Caco-2 (cell line): ENCODE measurements at places on chromosomes 12 and 14.
A peak's percentile ranks its signal among the peaks of the same experiment; 100 is the strongest.

- no peak for DNase-seq
These were observed 480.8 kb downstream of the RERGL start for GRCh38 chr12:17609153-17609552.

DNA sequence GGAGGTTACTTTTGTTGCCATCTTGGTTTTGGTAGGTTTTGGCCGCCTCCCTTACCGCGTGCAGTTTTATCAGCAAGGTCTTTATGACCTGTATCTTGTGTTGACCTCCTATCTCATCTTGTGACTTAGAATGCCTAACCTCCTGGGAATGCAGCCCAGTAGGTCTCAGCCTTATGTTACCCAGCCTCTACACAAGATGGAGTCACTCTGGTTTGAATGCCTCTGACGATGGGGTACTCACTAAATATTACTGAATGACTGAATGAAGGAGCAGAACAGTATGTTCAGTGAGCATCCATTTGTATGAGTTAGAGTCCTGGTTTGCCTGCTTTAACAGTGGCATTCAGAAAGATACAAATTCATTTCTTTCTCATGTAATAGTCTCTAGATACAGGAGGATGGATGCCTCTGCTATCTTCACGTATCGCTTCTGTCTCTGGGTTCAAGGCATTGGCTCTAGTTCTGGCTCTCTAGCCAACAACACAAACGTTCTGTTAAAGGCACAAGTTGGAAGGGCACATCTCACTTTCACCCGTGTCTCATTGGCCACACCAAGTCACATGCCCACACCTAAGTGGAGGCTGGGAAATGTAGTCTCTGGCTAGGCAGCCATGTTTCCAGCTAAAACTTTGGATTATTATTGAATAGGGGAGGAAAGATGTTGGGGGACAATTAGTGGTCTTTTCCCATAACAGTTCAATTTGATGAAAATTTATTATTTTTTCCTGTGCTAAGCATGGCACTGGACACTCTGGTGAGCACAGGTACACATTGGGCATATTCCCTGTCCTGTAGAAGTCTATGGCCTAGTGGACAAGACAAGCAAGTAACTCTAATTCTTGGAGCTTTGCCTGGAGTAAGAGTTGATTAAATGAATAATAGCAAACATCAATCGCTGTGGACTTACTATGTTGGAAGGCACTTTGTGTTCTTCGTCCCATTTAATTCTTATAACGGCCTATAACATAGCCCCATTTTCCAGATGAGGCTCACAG lies 75.2 kb upstream of the RPH3A start:
- no peak for DNase-seq

DNA sequence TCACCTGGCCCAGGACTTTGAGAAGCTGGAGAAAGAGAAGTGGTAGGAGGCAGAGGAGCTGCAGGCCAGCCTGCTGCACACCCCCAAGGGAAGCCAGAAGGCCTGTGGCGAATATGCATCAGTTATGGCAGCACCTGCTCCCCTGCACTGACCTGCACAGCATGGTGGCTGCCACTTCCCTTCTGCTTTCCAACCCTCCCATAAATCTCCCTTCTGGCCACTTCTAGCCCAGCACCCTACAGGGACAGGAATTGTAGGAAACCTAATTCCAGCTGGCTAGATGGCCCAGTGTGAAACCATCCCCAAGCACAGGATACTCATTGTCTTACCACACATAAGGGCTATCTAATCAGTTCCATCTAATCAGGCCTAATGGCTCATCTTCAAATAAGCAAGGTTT lies 136.3 kb downstream of the TBX3 start:
- no peak for DNase-seq

DNA sequence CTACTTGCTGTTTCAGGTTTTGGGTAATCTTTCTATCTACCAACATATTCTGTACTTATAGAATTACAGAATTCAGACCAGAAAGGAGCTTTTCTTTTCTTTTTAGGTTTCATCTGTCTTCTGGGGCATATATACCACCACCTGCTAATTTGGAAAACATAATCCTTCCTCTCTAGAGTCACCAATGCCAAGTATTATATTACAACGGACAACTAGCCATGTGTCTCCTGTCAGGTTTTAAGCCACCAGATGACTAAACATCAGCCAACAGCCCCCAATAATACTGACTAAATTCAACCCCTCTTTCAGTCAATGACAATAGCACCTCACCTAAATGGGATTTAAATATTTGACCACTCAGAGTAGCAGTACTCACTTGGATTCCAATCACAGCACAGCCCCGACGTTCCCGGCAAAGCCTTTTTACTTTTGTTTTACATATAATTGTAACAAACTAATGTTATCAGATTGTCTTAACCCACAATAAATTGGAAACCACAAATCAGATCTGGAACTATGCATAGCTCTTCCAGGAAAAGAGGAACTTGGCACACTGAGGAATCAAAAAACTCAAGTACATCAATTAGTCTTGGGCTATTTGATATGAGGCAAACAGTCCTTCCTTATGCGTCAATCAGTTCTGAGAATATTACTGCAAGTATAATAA lies 13.5 kb downstream of the SLC11A2 start:
- no peak for DNase-seq

- no peak for DNase-seq
These were observed 165.5 kb upstream of the PLXNC1 start for GRCh38 chr12:93982771-93983315.

DNA sequence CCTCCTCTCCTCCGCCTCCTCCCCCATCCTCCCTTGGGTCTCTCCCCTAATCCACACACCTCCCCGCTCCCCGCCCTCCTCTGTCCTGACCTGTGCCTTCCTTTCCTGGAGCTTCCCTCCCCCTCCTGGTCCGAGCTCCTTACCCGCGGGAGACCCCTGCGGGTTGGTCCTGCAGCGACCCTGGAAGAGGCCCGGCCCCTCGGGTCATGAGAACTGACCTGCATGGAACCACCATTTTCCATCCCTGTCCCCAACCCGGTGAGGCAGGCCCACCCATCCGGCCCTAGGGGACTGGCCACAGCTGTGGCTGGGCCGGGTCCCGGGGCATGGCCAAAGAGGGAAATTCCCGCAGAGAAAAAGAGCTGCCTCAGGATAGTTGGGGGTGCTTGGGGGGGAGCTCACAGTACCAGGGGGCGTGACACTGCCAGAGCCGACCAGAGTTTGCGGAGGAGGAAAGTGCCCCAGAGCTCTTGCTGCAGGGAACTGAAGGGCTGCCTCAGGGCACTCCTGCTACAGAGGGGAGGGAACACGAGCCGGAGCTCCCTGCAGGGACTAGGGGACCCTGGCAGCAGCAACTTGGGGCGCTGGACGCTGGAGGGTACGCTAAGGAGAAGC lies 613 bp downstream of the ARHGEF40 start:
- no peak for DNase-seq

GRCh38 chr12:98420461-98420860 lies 94.9 kb upstream of the TMPO start:
- DNase-seq: no peak

DNA sequence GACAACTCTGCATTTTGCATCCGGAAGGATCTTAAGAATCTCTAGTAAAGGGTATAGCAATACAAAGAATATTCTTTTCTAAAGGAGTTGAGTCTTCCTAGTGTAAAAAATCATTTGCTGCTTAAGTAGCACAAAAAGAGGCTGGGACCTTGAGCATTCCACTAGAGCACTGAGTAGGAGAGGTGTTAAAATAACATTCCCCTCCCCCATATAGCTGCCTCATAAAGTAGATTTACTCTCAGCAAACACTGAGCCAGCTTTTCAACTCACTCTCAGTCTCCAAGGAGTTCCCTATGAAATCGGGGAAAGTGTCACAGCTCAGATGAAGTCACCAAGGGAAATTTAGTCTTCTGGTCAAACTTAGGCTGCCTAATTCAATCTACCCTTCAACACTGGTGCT lies 592.7 kb downstream of the ETNK1 start:
- no peak for DNase-seq

DNA sequence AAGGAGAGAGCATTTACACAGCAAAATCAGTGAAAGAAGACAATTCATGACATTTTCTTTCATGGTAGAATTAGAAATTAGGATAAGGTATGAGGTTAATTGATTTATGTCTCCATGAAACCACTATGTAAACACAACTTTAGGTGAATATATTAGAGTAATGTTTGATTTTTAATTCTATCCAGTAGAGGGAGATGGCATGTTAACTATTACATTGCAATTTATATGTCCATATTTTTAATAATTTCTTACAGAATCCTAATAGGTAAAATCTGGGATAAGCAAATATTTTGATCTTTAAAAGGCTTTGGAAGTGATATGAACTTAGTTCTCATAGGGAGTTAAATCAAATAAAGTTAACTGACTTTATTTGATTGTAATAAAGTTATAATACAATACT lies 373.4 kb upstream of the PDE3A start:
- DNase-seq: no peak

GRCh38 chr12:72264548-72265175 lies 7.5 kb upstream of the TRHDE start:
- DNase-seq: peak; percentile 20

DNA sequence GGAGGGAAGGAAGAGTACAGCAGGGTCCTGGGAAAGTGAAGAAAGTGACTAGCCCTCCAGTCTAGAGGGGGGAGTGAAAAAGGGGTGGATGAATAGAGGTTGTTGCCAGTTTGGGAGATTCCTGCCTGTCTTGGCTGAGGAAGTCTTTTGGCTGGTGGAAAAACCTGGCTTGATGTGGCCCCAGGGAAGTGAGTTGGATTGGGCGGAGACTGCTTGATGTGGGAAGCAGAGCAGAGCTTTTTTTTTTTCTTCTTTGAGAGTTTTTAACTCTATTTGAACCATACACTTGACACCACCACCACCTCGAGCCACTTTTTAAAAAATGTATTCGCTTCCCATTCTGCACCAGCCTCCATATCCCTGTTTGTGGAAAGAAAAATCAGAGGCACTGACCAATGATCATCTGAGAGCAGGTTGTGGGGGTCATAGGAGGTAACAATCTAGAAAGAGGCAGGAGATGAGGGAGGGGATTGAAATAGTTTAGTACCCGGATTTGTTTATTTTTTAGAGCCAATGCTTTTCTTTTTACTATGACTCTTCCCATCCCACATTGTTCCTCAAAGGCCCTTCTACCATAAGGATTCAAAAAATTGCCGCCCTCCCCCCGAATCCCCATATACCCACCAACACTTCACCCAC lies 690 bp upstream of the DTX3 start:
- DNase-seq: peak; percentile 18

DNA sequence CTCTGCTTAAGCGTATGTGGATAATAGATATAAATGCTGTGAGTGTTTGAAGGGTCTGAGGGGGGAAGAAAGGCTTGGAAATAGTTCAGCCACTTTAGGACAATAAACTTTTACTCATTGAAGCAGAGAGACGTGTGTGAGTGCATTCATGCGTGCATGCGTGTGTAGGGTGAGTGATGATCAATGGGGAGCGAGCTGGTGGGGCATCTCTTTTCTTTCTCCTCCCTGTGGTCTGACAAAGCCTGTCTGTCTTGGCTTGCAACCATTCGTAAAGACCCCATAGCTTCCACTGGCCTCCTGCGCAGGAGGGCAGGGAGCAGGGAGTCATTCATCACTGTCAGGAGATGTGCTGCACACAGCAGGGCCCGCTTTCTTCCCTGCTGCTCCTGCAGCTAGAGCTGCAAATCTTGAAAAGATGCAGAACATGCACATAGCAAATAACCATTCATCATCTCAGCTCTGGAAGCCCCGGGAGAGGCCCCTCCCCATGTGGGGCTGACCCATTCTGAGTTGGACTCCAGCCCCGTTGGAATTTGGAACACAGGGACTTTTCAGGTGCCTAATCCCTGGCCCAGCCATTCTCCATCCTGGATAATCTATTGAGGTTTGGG lies 223.2 kb downstream of the PPM1H start:
- DNase-seq: no peak

DNA sequence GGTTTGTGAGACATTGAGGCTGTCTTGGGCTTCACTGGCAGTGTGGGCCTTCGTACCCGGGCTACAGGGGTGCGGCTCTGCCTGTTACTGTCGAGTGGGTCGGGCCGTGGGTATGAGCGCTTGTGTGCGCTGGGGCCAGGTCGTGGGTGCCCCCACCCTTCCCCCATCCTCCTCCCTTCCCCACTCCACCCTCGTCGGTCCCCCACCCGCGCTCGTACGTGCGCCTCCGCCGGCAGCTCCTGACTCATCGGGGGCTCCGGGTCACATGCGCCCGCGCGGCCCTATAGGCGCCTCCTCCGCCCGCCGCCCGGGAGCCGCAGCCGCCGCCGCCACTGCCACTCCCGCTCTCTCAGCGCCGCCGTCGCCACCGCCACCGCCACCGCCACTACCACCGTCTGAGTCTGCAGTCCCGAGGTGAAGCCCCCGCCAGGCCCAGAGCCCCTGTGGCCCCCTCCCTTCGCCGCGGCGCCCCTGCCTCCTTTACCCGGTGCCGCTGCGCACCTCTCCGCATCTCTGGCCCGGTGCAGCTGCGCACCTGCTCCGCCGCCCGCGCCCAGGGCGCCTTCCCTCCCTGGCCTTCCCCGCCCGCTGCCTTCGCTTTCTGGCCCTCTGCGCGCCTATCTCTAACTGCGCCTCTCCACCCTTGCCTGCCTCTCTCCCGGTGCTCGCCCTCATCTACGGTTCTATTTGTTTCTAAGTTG lies at the start of gene ENO2:
TSS of gene ENO2 (plus strand) at position 335 of the 701 bp plus-strand sequence. CDS start 1,253 bp downstream, outside the sequence.
- peak; percentile 63 for DNase-seq

DNA sequence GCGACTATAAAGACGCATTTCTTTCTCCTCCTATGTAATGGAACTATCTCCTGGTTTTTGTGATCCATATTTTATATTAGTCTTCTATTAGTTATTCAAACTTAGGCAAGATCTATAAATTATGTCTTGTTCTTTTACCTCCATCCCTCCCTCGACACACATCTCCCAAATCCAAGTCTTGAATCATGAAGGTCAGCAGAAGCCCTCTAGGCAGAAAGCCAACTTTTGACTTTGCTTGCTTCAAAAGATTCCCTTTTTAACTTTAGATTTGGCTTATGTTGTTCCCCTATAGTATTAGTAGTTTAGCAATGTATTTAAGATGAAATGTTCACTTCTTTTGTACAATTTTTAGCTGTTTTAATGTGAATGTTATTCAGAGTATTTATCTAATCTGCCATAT lies 689.8 kb downstream of the SLC6A15 start:
- no peak for DNase-seq

GRCh38 chr14:103206836-103207387 lies 83.7 kb downstream of the TNFAIP2 start:
- no peak for DNase-seq

- no peak for DNase-seq
These were observed 123.9 kb downstream of the TMTC2 start for GRCh38 chr12:82810568-82810967.

- DNase-seq: no peak
These were observed 326.6 kb downstream of the LRIG3 start for GRCh38 chr12:58593557-58594304.
